ENCODE measurements at places on chromosomes 7 and 10. TPM values are rescaled to one million over a fixed set of nuclear protein-coding genes. Genes with fewer than 3 reads are reported as not detected.

Gene C7orf57
- 2.0 TPM for total RNA-seq

Gene AGBL3
- total RNA-seq, result 3.1 TPM

Gene PLXDC2
- 0.85 TPM for total RNA-seq

Gene MRPS17
- total RNA-seq, result 12.2 TPM

Gene PTPRN2
- 0.82 TPM for total RNA-seq

Gene ENTPD1
- total RNA-seq, result 1.5 TPM

Gene SPDYE6
- total RNA-seq, result not detected

Gene SDK1
- 0.53 TPM for total RNA-seq

Gene ZNF488
- total RNA-seq, result not detected

Gene CPN1
- not detected for total RNA-seq

Gene BMPR1A
- 7.8 TPM for total RNA-seq

Gene ZNF727
- 0.20 TPM for total RNA-seq

Gene MUC12
- 0.33 TPM for total RNA-seq

Gene VAX1
- total RNA-seq, result not detected

Gene OPN1SW
- total RNA-seq, result not detected

Gene KLF14
- total RNA-seq, result not detected

Gene LRRD1
- total RNA-seq, result not detected

Gene PTN
- not detected for total RNA-seq

Gene TMEM120A
- total RNA-seq, result 15.2 TPM

Gene PGAM1
- 108 TPM for total RNA-seq

Gene IKZF1
- total RNA-seq, result 496 TPM

Gene C1QL3
- total RNA-seq, result not detected

Gene ATXN7L1
- 54.7 TPM for total RNA-seq

Gene LRRC18
- not detected for total RNA-seq

Gene CFAP46
- total RNA-seq, result not detected

Gene SEMA4G
- total RNA-seq, result 2.2 TPM

Gene ARHGAP19
- 12.5 TPM for total RNA-seq

Gene FEZF1
- not detected for total RNA-seq

Gene SCART1
- total RNA-seq, result 8.9 TPM

Gene LEP
- not detected for total RNA-seq

Gene KAZALD1
- not detected for total RNA-seq

Gene SH2D4B
- total RNA-seq, result 0.12 TPM

Gene HTR5A
- not detected for total RNA-seq

Gene NPSR1
- not detected for total RNA-seq

Gene ITPRID1
- total RNA-seq, result not detected

Gene DUS4L
- 9.4 TPM for total RNA-seq

Gene ZNF716
- not detected for total RNA-seq

Gene BMPER
- total RNA-seq, result not detected

Gene SLC18A2
- total RNA-seq, result 1.0 TPM

Gene TAF3
- total RNA-seq, result 21.8 TPM

Gene CYP2C19
- not detected for total RNA-seq

Gene LIPN
- not detected for total RNA-seq

Gene GIGYF1
- total RNA-seq, result 124 TPM

Gene CRTAC1
- total RNA-seq, result not detected

Gene AFAP1L2
- 2.3 TPM for total RNA-seq

Gene PARD3
- total RNA-seq, result 0.63 TPM

Gene MMP21
- 0.30 TPM for total RNA-seq

Gene HIP1
- 8.4 TPM for total RNA-seq

Gene CPA1
- total RNA-seq, result 15.8 TPM

Gene SLC18A3
- not detected for total RNA-seq

Gene MYH16
- not detected for total RNA-seq

Gene EEPD1
- 2.7 TPM for total RNA-seq

Gene STOX1
- 1.1 TPM for total RNA-seq

Gene MSMB
- total RNA-seq, result not detected

Gene CLDN4
- total RNA-seq, result 1.3 TPM

Gene OR2A42
- total RNA-seq, result 0.09 TPM

Gene CTTNBP2
- total RNA-seq, result not detected
